GM06990 (cell line): ENCODE measurements at places on chromosomes 5 and 9.

GRCh38 chr9:135561391-135562234, at the start of gene PAEP:
TSS of gene PAEP (plus strand) at chr9:135561756.
- DNase-seq = no peak

DNA sequence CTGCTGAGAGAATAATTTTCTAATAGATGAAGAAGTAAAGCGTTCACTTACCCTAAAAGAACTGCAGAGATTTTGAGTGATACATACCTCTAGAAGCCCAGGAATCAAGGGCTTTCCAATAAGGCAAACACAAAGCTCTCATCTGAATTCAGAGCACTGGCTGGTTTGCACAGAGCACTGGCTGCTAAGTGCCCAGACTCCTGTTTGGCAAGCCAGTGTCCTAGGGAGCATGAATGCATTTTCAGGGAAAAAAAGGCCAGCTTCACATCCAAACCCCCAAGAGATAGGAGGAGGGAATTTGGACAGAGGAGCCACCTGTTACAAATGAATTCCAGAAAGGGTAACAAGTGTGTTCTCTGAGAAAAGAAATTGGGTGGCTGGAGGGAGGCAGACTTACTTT, 65.3 kb downstream of the ARSB start:
- no peak for DNase-seq

DNA sequence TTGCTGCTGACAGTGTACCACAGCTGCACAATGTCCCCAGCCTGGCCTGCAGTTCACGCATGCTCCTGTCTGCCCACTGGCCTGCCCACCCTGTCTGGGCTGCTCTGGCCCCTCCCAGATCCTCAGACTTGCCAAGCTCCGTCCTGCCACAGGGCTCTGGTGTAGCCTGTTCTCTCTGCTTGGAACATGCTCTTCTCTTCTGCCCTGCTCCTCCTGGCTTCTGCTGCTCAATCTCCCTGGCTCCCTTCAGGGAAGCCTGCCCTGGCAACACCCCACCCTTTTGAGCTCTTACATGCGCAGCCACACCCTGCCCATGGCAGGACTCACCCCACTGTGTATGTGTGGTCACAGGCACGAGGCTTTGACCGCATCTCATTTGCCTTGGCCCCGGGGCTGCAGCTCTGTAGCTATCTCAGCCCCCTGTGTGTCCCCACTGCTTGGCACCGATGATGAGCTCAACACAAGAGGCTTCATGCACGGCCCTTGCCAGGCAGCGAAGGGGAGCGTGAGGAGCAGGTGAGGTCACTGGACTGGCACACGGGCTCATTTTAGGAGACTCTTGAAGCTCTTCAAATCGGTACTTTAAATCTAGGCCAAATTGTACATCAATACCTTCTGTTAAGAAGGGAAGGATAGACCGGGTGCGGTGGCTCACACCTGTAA, 20.4 kb upstream of the BRD3 start:
- no peak for DNase-seq

GRCh38 chr9:109856785-109857184, 76.8 kb downstream of the PALM2AKAP2 start:
- no peak for DNase-seq

DNA sequence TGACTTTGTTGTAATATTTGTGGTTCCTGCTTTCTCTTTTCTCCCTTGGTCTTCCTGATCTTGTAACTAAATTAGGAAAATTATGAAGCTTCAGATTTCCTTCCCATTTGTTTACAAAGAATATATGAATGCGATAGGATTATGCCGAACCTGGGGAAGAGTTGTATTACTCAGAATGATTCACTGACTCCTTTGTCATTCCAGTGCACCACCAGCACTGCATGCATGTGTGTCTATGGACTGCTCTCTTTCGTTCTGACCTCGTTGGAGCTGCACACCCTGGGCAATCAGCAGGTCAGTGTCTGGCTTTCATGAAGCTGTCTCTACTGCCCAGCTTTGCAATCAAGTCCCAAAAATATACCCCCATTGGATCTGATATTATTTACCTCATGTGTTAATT, 25.5 kb downstream of the NUP188 start:
- DNase-seq = no peak

GRCh38 chr9:108168236-108168850, 678.8 kb upstream of the KLF4 start:
- no peak for DNase-seq

DNA sequence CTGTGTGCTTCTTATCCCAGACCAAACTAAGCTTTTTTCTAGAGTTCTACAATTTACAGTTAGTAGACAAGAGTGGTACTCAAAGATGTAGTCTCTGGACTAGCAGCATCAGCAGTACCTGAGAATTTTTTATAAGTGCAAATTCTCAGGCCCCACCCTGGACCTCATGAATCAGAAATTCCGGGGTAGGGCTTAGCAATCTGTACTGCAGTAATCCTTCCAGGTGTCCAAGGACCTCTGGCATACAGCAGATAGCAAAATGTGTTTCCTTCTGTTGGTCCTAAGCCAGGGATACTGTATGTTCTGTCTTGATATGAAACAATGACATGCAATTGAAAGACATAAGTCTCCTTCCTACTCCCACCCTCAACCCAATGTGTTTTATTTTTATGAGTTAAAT, 194.3 kb downstream of the MSX2 start:
- no peak for DNase-seq

DNA sequence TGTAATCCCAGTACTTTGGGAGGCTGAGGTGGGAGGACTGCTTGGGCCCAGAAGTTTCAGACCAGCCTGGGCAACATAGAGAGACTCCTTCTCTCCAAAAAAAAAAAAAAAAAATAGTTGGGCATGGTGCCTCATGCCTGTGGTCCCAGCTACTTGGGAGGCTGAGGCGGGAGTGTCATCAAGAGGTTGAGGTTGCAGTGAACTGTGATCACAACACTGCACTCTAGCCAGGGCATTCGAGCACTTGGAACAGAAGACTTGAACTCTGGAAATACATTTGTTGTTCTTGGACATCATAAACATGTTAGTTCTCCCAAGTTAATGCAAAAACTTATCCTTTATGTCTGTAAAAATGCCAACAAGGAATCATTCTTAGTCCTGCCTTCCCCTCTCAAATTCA, 29.6 kb downstream of the EHMT1 start:
- no peak for DNase-seq

DNA sequence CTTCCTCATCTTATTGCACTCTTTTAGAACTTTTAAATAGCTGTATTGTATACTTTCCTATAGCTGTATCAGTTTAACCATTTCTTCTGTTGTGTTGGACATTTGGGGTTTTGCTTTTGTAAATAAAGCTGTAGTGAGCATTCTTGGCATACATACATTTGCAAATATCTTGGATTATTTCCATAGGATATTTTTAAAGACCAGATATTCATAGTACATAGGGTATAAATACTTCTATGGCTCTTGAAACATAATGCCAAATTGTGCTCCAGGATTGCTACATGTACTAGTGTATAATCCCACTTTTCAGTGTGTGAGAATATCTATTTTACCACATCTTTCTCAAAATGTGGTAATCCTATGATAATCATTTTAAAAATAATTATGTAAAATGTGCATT, 51.2 kb downstream of the SCAMP1 start:
- DNase-seq = no peak

DNA sequence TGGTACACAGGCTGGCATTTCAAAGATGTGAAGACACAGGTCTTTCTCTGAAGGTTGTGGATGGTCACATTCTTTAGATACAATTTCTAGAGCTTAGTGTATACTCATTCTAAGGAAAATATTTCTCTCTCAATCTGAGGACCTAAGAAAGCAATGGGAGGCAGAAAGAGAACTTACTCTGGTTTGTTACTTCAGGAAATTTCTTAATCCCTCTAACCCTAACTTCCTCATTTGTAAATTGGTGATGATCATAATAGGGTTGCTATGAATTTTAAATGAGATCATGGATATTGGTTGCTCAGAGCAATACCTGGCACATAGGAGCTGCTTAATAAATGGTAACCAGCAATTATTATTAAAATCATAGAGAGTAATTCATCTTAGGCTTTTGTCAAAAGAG, 22.1 kb downstream of the FAM170A start:
- no peak for DNase-seq

DNA sequence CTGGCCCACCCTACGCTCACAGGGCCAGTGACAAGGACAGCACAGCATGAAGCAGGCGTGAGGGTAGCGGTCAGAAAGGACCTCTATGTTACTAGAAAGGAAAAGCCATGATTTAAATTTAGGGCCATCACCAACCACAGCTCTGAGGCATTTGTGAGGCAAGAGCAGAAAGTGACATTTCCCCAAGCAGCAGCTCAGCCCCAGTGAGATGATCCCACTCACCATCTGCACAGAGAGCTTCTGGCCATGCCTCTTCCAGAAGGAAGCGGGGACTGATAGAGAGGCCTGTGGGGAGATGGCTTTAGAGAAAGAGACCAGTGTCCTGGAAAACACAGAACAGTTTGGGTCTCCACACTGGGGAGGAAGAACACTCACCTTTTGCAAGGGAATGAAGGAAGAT, 413.9 kb downstream of the SPOCK1 start:
- no peak for DNase-seq

DNA sequence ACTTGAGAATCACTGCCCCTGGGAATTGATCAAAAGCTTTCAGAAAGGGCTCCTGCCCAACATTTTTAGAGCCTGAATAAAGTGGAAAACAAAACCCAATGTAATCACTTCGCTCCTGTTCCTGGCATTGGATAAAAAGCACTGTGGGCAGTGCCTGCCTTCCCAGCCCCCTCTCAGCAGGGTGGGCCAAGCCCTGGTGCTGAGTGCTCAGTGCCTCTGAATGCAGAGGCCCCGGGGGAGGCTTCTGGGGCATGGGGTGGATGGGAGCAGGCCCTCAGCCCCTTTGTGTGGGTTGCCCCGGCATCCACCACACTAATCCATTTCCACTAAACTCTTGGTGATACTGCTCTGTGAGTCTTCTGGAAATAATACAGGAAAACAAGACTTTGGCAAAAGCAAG, 55.6 kb downstream of the CFAP90 start:
- DNase-seq = no peak

DNA sequence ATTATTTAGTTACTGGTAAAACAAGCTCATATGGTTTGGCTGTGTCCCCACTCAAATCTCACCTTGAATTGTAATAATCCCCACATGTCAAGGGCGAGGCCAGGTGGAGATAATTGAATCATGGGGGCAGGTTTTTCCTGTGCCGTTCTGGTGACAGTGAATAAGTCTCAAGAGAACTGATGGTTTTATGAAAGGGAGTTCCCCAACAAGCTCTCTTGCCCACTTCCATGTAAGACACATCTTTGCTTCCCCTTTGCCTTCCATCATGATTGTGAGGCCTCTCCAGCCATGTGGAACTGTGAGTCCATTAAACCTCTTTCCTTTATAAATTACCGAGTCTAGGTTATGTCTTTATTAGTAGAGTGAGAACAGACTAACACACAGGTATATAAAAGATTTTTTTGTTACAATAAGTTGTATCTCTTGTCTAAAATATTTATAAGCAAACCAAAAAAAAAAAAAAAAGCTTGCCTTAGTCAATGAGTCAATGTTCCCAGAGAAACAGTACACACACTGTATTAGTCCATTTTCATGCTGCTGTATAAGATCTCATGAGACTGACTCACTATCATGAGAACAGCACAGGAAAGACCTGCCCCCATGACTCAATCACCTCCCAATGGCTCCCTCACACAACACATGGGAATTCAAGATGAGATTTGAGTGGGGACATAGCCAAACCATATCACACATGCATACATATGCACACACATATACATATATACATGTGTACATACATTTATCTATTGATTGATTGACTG, 138.3 kb downstream of the BASP1 start:
- no peak for DNase-seq

DNA sequence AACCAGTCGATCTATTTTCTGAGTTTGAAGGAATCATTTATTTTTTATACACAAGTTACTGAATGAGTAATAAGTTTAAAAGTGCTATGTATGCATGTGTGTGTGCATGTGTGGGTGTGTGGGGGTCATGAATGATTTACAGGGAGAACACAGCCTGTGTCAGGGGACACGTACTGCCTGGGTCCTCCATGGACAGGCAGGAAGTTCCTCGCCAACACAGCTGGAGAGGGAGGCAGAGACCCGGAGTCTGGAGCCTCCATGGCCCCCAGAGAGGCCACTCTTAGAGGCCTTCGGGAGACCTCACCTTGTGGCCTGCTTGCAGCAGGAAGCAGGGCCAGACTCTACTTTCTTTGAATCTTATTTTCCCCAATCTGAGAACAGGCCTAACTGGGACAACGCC, 144.7 kb downstream of the GABBR2 start:
- no peak for DNase-seq

- no peak for DNase-seq
Observed at GRCh38 chr9:137352511-137353222, 50.6 kb upstream of the NRARP start.

GRCh38 chr5:151617383-151617840, 26.3 kb upstream of the FAT2 start:
- no peak for DNase-seq

- no peak for DNase-seq
Observed at GRCh38 chr5:138565100-138565821, 9.9 kb downstream of the HSPA9 start.

DNA sequence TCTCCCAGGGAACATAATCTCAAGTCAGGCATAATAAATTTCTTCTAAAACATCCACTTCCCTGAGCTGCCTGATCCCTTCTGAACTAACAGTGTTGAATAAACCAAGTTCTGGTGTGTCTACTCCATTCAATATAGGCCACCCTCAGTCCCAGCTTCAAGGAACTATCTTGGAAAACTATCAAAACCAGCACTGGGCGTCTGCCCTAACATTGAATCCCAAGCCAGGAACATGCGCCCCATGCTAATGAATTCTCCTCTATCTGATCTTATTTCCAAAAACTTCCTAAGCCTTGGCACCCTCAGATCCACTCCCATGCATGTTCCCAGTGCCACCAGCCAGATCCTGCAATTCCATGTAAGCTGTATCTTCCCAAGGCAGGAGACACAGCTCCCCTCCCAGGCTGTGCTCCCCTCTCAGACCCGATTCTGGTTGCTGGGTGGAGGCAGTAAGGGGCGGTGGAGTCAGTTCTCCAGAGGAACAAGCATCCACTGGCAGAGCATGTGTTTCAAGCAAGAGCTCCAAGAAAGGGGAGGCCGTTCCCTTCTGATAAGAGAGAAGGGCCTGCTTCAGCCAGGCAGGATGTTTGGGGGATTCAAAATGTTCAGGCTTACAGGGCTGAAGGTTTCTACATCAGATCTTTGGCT, 13.1 kb upstream of the FOXI1 start:
- no peak for DNase-seq

DNA sequence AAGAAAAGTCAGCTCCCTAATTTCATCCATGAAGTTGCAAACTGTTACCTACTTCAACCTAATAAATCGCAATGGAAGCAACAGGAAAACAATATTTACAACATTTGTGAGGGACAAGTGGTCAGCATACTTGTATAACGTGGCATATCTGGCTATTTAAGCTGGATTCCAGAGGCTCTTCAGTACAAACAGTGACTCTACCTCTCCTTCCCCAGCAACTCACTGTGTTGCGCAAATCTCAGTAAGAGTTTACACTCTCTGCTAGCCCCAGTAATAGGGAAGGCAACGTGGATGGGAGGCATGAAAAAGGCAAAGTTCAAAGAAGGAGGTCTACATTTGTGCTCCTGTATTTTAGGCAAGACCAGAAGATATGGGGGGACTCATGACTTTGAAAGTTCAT, 18.9 kb upstream of the SEMA5A start:
- DNase-seq = no peak
